ENCODE measurements at places on chromosomes 3 and 15. TPM values are rescaled to one million over a fixed set of nuclear protein-coding genes. Genes with fewer than 3 reads are reported as not detected.

TEX55 gene
- not detected for total RNA-seq

NR1I2 gene
- not detected for total RNA-seq

UROC1 gene
- total RNA-seq, result not detected

TMEM207 gene
- not detected for total RNA-seq

ITIH4 gene
- total RNA-seq, result 2.2 TPM

ACKR4 gene
- 0.29 TPM for total RNA-seq

C3orf85 gene
- total RNA-seq, result not detected

GOLGA8B gene
- 45.0 TPM for total RNA-seq

UBA7 gene
- total RNA-seq, result 30.3 TPM

Measured in cardiac ventricle fibroblast (primary cell).